Immature natural killer cell (primary cell): ENCODE measurements at places on chromosomes 1 and 21.
A peak's percentile ranks its signal among the peaks of the same experiment; 100 is the strongest.

DNA sequence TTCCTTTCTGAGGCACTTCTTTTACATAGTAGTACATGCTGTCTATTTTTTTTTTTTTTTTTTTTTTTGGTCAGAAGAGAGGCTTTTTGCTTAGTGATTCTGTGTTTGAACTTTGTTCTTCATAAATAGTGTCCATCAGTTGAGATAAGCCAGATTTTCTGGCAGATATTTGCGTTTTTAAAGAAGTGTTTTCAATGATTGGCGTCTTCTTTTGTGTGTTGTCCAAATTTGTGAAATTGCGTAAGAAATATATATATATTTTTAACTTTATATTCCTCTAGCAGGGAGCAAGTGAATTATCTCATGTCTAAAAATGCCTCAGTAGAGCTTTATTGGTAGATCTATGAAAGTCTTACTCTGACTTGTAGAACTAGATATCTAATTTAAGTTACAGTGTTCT is 28.3 kb downstream of the NEK7 start:
- no peak for DNase-seq

DNA sequence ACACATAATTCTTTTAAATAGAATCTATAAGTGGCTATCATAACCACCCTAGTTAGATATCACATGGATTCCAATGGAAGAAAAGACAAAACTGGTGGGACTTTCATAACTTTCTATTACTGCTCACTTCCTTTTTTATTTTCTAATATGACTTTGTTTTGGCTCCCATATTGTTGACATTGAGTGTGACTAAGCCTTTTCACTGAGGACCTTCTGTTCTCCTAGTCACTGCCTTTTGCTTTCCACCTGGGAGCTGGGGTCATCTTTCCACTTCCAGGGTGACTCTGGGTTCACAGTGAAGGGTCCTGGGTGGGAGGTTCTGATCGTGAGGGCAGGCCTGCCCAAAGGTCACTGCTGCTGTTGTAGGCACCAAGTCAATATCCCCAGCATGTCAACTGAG is 275.8 kb downstream of the TGFB2 start:
- DNase-seq, result no peak

DNA sequence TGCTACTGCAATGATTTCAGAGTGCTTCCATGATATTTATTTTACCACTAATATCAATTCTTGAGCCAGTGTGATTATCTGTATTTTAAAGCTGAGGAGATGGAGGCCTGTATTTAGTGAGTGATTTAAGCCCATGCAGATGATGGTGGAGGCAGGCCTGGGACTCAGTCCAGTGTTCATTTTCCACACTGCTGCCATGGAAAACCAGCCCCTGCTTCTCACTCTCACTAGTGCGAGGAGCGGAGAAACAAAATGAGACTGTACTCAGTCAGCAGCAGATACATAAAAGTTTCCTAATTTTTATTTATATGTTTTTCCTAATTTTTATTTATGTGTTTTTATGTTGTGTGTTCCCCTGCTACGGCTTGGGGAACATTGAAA is 32.8 kb downstream of the LRRC8B start:
- no peak for DNase-seq

DNA sequence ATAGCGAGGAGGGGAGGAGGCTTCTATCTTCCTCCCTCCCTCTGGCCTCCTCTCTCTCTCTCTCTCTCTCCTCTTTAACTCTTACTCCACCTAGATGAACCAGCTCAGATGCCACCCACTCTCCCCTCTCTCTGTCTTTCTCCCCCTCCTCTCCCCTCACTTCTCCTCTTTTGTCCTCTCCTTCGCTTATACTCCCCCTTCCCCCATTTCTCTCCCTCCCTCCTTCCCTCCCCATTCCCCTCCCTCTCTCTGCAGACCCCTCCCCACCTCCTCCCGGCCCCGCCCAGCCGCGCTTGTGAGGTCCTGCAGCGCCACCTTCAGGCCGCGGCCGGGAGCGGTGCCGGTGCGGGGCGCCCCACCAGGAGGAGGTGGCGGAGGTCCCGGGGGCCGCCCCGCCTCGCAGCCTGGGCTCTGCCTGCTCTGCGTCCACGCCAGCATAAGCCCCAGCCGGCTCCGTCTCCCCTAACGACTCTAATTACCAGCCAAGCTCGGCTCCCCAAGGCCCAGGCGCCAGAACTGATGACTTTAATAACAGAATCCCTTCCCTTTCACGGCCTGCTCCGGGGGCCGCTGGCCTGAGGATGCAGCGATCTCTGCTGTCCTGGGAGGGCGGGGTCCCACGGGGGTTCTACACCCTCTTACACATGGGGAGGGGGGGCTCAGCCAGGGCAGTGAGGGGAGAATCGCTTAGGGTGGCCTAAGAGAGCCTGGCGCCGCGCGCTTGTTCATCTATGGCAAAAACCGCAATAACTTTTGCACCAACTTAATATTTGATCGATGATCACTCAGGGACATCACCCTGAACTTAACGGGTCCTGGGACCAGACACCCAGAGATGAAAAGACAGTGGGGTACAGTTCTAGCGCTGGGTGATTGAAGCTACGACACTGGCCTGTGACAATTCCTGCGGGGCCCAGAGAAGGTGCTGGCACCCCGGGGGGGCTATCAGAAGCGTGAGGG is 637.3 kb downstream of the MATN1 start:
- DNase-seq, result peak; percentile 30

DNA sequence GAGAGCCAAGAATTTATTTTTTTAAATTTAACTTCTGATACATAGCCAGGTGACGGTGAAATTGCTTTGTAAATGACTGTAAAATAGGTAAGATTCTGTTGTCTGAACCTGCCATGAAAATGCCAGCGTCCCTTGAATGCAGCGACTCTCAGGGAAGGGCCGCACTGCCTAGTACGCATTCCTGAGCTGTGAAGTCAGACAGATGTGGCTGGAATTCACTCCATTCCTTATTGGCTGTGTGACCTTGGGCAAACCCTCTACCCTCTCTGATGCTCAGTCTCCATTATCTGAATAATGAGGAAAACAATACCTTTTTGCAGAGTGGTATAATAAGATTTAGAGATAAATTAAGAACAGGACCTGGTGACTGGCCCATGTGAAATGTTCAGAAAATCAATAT is 167.1 kb upstream of the DAB1 start:
- no peak for DNase-seq
